Endothelial cell (in vitro differentiated cells): ENCODE measurements at places on chromosomes 12 and 14. TPM values are rescaled to one million over a fixed set of nuclear protein-coding genes. Genes with fewer than 3 reads are reported as not detected.

GRCh38 chr14:44830371-44830770 lies 131.4 kb downstream of the KLHL28 start:
- DNase-seq = no peak

- no peak for DNase-seq
Observed at GRCh38 chr12:68939505-68939904, 6.5 kb upstream of the CPM start.

GRCh38 chr14:69191340-69192111 lies at the start of gene EXD2:
Gene EXD2 (plus strand): TSS chr14:69191498. CDS start chr14:69209471, 17,973 bp downstream.
- peak; percentile 58 for DNase-seq

- peak; percentile 26 for DNase-seq
Observed at GRCh38 chr14:104865081-104865630, at the start of gene CEP170B. Gene CEP170B (plus strand): TSS chr14:104865268. CDS start chr14:104868451, 3,183 bp downstream.

DNA sequence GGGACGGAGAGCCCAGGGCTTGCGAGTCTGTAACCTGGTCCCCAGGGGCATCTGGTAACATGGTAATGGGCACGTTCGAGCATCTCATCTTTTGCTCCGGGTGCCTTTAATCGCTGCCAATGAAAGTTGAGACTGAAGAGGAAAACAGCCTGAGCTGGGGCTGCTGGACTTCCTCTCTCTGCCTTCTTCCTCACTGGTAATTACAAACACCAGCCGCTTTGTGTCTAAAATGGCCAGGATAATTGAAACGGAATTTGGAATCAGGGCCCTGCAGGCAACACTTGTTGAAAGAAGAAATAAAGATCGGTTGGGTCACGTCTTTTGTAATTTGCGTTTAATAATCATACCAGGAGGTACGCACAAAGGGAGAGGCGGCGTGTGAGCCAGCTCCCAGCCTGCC lies 51.5 kb upstream of the GPATCH2L start:
- DNase-seq = no peak

- no peak for DNase-seq
Observed at GRCh38 chr12:132866251-132866828, 21.1 kb downstream of the CHFR start.

- no peak for DNase-seq
Observed at GRCh38 chr12:124278389-124279101, 16.3 kb upstream of the RFLNA start.

DNA sequence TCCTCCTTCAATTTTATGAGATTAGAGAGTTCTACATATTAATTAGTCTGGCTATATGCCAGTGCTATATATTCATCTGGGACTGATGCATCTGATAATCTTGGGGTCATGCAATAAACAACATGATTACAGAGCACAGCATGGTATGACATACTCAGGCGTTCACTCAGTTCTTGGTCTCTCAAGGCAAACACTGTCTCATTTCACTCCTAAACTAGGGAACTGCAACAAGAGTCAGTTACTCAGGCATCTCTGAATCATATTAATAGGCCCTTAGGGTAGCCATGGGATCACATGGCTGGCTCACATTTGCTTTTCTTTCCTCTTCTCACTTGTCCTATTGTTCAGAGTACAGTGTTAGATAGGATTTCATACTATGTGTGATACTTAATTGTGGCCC lies 91.8 kb upstream of the TMEM260 start:
- no peak for DNase-seq

GRCh38 chr12:49260166-49260565 lies 4.7 kb upstream of the TUBA1C start:
- DNase-seq = no peak

GRCh38 chr14:105283899-105284298 lies 16.9 kb downstream of the BRF1 start:
- peak; percentile 23 for DNase-seq

DNA sequence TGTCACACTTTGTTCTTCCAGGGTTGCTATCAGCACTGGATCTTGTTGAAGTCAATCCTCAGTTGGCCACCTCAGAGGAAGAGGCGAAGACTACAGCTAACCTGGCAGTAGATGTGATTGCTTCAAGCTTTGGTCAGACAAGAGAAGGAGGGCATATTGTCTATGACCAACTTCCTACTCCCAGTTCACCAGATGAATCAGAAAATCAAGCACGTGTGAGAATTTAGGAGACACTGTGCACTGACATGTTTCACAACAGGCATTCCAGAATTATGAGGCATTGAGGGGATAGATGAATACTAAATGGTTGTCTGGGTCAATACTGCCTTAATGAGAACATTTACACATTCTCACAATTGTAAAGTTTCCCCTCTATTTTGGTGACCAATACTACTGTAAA lies 23.7 kb downstream of the VTI1B start:
- DNase-seq = no peak

The MIP gene
- total RNA-seq = 0.10 TPM

The ADAM20 gene
- total RNA-seq = 1.2 TPM

The NGB gene
- total RNA-seq = not detected

The ASIC1 gene
- 1.9 TPM for total RNA-seq

The ACOT4 gene
- 0.44 TPM for total RNA-seq

The DDX55 gene
- total RNA-seq = 16.8 TPM

The LIN7A gene
- total RNA-seq = 34.0 TPM
